ENCODE measurements at places on chromosomes 3 and 15. TPM values are rescaled to one million over a fixed set of nuclear protein-coding genes. Genes with fewer than 3 reads are reported as not detected.

DNA sequence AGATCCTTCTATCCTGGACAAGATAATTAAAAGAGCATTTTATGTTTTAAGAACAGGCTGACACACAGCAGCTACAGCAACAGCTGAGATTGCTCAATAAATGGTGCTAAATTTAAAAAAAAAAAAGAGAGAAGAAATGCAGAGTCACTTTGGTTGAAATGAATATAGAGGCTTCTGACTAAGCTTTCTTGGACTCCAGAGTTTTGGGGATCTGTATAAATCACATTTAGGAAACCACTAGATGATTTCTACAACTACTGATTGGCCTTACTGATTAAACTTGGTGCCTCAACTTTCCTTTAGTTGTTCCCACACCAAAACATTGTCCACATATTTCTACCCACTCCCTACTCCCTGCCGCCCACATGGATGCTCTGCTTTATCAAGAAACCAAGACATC, 132.9 kb upstream of the ZBTB20 start:
- H3K36me3 ChIP-seq = no peaks in the 10 kb centered on the region
- no peak for DNase-seq
- H3K27me3 ChIP-seq = no peaks in the 10 kb centered on the region

- no peaks in the 10 kb centered on the region for H3K36me3 ChIP-seq
- peaks cover 3% of the 10 kb centered on the region for H3K4me1 ChIP-seq
- DNase-seq = peak; percentile 83
- no peaks in the 10 kb centered on the region for H3K27me3 ChIP-seq
- H3K27ac ChIP-seq = no peak overlapping the region
- H3K4me3 ChIP-seq = no peak overlapping the region
These were observed 103.0 kb upstream of the ARHGEF26 start for GRCh38 chr3:154018100-154018696.

DNA sequence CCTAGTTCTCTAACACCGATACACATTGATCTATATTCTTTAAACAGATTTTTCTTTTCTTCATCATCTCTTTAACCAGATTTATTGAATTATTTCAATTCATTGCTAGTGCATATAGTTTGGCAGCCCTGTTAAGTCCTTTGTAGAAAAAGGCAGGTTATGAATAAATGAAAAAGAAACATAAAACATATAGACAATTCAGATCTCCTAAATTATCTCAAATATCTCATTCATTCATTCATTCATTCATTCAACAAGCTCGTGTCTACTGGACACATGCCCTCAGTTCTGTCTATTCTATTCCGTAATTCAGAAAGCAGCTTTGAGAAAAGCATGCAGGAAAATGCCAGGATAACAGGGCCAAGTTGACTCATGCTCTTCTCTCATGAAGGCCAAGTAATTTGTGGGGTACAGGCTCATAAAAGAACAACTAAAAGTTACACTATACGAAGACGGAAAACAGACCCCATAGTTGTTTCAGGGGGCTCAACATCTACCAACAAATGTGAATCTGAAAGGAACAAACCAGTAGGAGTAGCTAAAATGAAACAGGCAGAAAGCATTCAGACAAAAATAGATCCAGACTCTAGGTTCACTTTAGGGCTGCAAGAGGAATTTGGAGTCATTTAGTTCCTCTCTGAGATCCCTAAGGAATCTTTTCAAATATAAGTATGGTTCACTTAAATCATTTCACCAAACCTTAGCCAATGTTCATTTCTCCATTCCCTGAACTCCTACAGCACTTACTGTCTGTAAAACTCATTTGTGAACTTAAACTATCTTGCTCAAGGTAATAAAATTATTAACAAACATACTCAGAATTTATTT, 7.5 kb downstream of the ZNF148 start:
- no peak for DNase-seq
- H3K4me1 ChIP-seq = peaks cover 8% of the 10 kb centered on the region
- H3K4me3 ChIP-seq = no peak overlapping the region
- H3K36me3 ChIP-seq = no peaks in the 10 kb centered on the region
- H3K27ac ChIP-seq = no peak overlapping the region
- peaks cover 2% of the 10 kb centered on the region for H3K27me3 ChIP-seq

DNA sequence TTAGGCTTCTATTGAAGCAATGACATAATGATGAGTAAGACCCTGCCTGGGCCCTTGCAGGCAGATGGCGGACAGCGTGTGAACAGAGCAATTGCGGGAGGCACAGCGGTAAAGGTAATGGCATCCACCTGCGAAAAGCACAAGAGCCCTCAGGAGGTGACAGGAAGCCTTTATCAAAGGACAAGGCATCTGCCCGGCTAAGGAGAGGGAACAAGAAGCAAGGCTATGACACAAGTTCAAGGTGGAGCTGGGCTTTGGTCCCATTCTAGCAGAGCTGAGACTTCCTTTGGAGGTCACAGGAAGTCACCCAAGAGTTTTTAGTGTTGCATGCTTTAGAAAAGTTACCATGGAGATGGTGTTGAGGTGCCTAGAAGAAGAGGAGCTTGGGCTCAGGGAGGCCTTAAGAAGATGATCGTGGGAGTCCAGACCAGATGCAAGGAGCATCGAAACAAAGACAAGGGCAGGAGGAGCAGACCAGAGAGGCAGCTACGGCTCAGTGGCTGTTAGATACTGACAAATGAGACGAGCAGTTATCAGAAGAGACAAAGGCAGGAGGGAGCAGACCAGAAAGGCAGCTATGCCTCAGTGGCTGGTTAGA, 34.5 kb downstream of the OSBPL10 start:
- no peak for DNase-seq
- H3K4me1 ChIP-seq = peaks cover 5% of the 10 kb centered on the region
- H3K36me3 ChIP-seq = peaks cover 10% of the 10 kb centered on the region
- H3K27me3 ChIP-seq = no peaks in the 10 kb centered on the region
- H3K27ac ChIP-seq = no peak overlapping the region

Gene RLBP1
- total RNA-seq = not detected

Gene PSTPIP1
- 12.4 TPM for total RNA-seq
